Colonic mucosa (tissue), 4 donors: ENCODE measurements at places on chromosomes 4 and X. TPM values are rescaled to one million over a fixed set of nuclear protein-coding genes. Genes with fewer than 3 reads are reported as not detected.

- DNase-seq: no peak
Observed at GRCh38 chrX:71998836-71999509, 88.3 kb downstream of the NHSL2 start.

GRCh38 chr4:92455329-92455839 is 151.6 kb downstream of the GRID2 start:
- DNase-seq: no peak

DNA sequence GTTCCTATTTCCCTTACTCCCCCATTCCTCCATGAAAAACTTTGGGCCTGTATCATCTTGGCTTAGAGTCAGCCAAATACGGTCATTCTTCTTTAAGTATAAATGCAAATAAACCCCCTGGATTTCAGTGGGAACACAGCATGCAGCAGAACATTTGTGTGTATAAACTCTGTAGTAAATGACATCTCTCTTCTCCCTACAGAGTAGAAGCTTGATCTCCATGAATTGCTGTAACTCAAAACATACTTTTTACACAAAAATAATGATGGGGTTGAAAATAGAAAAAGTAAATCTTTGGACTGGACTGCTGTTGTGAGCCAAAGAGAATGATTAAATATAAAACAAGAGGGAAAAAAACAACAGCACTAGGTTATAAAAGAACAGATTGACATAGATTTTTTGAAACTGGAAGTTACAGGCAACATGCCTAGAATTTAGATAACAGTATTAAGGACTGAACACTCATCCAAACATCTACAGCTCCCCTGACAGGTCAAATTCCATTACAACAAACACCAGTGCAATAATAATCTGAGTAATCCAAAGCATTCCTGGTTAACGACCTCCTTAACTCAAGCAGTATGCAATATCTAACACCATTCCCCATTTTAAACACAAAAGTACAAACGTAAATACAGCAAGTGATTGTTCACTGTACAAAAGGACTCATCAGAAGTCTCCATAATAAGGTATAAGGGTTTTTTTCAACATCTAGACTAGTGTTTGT is 30.7 kb downstream of the TSPAN5 start:
- DNase-seq: no peak

GRCh38 chrX:39605183-39605582 is 492.6 kb downstream of the BCOR start:
- DNase-seq: no peak

DNA sequence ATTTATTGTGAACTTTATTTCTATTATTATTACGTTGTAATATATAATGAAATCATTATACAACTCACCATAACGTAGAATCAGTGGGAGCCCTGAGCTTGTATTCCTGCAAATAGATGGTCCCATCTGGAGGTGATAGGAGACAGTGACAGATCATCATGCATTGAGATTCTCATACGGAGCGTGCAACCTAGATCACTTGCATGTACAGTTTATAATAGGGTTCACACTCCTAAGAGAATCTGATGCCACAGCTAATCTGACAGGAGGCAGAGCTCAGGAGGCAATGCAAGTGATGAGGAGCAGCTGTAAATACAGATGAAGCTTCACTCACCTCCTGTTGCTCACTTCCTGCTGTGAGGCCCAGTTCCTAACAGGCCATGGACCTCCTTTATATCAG is 2170.2 kb downstream of the PCDH7 start:
- DNase-seq: no peak

DNA sequence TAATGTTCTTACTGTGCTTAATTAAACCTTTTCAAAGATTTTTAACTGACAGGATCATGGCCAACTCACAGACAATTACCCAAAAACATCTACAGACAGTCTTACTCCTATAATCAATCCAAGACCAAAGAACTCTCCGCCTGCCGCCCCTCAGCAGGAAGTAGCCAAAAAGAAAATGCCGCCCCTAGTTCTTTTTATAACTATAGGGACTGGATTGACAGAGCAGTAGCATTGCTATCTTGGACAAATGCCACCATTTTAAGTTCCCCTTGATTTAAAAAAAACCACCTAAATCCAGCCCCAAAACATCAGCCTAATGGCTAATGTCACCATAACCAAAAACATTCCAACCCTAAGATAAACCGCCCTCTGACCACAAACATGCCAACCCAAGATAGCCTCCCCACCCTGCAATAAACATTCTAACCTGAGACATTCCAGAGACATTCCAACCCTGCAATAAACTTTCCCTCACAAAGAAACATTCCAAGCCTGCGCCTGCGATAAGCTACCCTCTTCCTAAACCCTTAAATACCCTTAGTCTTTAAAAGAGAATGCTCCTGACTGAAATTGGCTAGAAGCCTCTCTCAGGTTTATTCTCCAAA is 77.0 kb downstream of the COQ2 start:
- DNase-seq: peak; percentile 74

DNA sequence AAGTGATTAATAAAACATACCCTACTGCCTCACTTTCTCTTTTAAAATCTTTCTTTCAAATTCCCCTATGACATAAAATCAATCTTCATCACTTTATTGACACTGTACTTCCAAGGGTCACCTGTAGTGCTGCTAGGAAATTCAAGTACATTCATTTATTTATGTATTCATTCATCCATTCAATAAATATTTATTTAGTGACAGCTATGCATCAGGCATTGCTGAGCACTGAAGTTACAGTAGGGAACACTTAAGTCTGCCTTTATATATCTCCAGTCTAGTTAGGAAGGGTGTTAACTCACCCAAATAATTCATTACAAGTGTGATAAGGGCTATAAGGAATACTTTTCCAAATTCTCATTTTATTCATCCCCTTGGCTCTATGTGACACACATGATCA is 2.3 kb downstream of the SYTL5 start:
- DNase-seq: no peak

DNA sequence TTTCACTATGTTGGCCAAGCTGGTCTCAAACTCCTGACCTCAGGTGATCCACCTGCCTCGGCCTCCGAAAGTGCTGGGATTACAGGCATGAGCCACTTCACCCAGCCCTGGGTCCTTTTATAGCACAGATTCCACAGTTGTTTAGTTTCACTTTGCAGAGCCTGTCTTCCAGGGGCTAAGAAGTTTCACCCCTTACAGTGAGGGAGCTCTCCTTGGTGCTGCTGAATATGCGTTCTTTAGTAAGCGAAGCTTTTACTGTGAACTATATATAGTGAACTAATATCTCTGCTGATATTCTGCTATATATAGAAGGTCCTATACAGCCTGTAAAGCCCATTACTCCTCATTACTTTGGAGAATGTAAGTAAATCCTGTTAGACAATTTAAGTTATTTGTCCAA is 4.2 kb downstream of the TCEAL6 start:
- DNase-seq: no peak

DNA sequence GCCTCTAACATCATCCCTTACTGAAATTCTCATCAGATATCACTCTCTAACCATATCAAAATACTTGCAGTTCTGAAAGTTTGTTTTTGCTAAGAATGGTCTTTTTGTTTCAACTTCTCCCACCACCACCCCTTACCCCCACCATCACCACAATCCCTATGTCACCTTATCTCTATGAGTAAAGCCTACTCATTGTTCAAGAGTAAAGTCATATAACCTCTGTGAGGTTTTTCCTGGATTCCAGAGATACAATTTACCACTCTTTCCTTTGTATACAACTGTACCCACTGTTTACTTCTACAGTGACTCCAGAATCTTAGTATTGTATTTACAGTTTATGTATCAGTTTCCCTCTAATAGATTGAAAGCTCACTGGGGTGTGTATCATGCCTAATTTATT is 158.0 kb upstream of the PCDH10 start:
- DNase-seq: no peak

GRCh38 chr4:181416966-181417365 is 826.2 kb upstream of the TENM3 start:
- no peak for DNase-seq

GRCh38 chr4:128682942-128683666 is 126.4 kb upstream of the JADE1 start:
- DNase-seq: no peak

DNA sequence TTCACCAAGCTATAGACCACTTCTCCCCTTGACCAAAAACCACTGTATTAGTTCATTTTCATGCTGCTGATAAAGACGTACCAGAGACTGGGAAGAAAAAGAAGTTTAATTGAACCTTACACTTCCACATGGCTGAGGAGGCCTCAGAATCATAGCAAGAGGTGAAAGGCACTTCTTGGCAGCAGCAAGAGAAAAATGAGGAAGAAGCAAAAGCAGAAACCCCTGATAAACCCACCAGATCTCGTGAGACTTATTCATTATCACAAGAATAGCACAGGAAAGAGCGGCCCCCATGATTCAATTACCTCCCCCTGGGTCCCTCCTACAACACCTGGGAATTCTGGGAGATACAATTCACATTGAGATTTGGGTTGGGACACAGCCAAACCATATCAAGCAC is 97.8 kb downstream of the DOCK11 start:
- DNase-seq: no peak

GRCh38 chr4:109912706-109913595 is at the start of gene EGF:
Gene EGF (plus strand): TSS chr4:109912883. CDS start chr4:109913336, 453 bp downstream.
- DNase-seq: peak; percentile 23

GRCh38 chr4:657338-657833 is 16.7 kb downstream of the ATP5ME start:
- no peak for DNase-seq

DNA sequence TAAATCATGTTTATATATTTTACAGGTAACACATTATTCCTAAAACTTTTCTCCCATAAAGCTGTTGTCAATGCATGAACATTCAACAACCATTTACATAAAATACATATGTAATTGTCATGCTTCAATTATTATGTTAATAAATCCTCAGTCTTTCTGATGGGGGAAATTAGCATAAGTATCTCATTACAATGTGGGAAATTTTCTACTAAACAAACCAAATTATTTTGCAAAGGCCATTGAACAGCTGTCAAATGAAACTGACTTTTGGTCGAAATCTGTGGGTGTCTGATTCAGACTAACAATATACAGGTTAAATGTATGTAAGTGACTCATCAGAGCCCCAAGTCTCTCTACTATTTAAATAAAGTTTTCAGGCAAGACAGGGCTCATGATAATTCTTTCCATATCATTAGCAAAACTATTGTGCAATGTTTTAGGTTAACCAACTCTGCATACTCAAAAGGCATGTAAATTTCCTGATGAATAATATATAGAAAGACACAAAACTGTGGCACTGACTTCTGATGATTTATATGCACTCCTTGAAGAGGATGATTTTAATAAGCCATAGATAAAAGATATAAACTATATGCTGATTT is 795.3 kb upstream of the AADAT start:
- DNase-seq: no peak

DNA sequence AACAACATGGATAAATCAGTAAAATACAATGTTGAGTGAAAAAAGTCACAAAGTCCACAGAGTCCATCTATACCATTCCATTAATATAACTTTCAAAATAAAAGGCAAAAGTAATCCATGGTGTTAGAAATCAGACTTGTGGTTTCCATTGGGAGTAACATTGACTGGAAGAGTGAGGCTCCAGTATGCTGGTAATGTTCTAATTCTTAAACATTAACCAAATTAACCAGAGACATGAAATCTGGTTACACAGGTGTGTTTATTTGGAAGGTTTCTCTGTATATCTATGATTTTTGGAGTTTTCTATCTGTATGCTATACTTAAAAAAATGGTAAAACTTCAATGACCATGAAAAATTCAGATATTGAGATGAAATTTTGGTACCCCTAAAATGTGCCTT is 42.6 kb downstream of the SULT1B1 start:
- no peak for DNase-seq

GRCh38 chrX:2320580-2321327 is 180.0 kb downstream of the DHRSX start:
- no peak for DNase-seq

DNA sequence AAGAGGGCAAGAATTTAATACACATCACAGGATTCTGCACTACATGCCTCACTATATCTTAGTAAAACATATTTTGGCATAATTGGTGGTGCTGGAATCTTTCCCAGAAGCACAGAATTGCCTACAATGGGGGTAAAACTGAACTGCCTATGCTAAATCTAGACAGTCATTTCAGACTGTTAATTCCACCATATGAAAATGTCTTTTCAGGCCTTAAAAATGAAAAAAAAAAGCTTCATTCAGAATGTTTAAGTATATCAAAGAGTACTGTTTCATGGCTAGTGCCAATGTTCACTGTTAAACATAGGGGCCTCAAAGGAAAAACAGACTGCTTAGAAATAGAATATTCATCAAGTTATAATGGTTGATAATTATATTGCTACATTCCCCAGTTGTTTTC is 797.0 kb downstream of the PCDH19 start:
- DNase-seq: no peak

- DNase-seq: no peak
Observed at GRCh38 chr4:156779774-156780173, 191.8 kb downstream of the PDGFC start.

DNA sequence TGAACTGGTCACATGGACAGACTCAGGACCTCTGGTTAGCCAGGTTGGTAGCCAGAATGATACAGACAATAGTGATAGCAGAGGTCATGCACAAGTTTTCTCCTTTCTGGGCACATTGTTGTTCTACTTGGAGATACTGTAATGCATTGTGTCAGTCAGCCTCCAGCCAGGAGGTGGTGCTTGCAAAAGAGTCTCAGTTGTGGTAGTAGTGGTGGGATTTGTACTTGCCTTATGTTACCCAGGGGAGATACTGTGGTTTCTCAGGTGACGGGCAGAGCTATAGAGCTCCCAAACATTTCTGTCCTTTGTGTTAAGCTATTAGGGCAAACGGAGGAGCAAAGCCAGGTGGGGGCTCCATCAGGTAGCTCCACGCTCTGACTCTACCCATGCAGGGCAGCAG is 190.5 kb downstream of the STPG2 start:
- DNase-seq: no peak

DNA sequence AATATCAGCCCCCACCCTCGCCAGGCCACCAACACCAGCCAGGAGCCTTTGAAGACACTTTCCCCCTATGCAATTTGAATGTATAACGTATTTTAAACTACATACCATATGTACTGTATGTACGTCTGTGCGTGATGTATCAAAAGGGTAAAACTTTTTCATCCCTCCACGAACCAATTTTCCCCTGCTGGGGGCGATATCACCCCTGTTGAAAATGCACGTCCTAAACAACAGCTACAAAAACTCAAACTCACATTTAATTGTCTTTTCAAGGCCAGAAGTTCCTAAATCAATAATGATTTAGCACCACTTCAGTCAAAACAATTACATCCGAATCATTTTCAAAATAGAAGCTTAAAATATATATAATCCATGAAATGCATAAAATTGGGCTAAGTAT is 1.4 kb downstream of the VEGFD start:
- no peak for DNase-seq

The MPP1 gene
- 13.0 TPM for total RNA-seq

The SNCA gene
- total RNA-seq: 1.2 TPM

The FATE1 gene
- not detected for total RNA-seq

The ASMTL gene
- 17.4 TPM for total RNA-seq

The CCDC149 gene
- 13.5 TPM for total RNA-seq

The TCEAL1 gene
- 11.2 TPM for total RNA-seq

The UGT2B15 gene
- total RNA-seq: 69.8 TPM

The WDR44 gene
- total RNA-seq: 8.0 TPM

The SRPX gene
- total RNA-seq: 15.9 TPM

The PDE6B gene
- 1.2 TPM for total RNA-seq

The TIGD4 gene
- total RNA-seq: not detected

The ARSH gene
- not detected for total RNA-seq

The CLDN34 gene
- total RNA-seq: 0.27 TPM

The GPR34 gene
- total RNA-seq: 4.7 TPM

The TMEM192 gene
- total RNA-seq: 16.0 TPM

The USP51 gene
- total RNA-seq: 0.53 TPM
